ENCODE measurements at places on chromosomes 5 and 9.

GRCh38 chr5:177300951-177301350 lies 2.6 kb downstream of the RAB24 start:
- DNase-seq, result peak; percentile 72

DNA sequence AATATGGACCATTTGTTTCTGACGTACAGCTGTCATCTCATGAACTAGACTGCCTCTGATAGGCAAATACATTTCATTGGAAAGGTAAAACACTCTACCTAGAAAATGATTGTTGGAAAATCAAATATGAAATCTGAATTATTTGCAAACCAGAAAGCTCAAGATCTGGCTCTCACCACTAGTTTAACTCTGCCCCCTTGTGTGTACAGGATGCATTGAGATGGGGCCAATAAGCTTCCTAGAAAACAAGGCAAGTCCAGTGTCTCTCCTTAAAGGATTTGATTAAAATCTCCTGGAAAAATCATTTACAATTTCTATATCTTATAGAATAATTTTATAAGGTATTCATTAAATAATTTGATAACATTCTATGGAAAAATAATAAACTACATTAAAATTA lies 311.9 kb upstream of the ANKH start:
- no peak for DNase-seq

DNA sequence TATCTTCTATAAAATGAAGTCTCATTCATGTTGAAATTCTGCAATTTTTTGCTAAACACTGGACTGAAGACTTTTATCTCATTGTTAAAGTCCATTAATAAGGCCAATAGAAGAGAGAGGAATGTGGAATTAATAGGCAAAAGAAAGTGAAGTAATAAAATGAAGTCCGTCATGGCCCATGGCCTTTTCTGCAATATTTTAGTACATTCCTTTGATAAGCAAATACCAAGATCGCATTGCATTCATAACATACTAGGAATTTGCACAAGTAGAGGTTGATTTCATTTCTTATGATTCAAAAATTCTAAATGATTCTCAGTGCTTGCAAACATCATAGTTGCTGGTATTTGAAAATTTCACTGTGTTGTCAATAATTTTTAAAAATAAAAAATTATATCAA lies 664.0 kb downstream of the NR2F1-AS1 start:
- no peak for DNase-seq

DNA sequence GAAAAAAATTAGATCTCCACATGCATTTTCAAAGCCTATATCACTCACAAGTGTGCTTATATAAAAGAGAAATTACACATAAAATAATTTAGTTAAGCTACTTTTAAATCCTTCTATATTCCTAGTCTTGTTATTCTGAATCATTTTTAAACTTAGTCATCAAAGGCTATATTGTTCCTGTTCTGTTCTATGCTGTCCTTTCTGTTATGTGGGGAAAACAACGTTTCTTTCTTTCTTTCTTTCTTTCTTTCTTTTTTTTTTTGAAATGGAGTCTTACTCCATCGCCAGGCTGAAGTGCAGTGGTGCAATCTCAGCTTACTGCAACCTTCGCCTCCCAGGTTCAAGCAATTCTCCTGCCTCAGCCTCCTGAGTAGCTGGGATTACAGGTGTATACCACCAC lies 389.2 kb upstream of the FTMT start:
- no peak for DNase-seq

DNA sequence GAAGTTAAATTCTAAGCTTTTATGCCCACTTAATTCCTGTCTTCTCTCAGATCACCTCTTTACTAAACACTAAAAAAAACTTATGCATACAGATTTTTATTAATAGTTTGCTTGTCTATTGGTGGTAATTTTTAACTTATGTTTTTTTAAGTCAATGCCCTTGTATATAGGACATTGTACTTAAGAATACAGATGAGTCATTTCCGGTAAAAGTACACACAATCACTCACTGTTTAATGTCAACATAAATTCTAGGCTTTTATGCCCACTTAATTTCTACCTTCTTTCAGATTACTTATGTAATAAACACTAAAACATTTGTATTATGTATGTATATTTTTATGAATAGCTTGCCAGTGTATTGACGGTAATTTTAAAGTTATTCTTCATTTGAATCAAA lies 872.8 kb upstream of the CDH9 start:
- DNase-seq, result no peak

Data from suppressor macrophage treated with lipopolysaccharide for 1 hour (primary cell).